Activated CD4-positive, alpha-beta T cell treated with anti-CD3 and anti-CD28 coated beads, Interleukin-2, amount 50 U/mL, for 4 hours (primary cell): ENCODE measurements at places on chromosomes 5 and 9.
A peak's percentile ranks its signal among the peaks of the same experiment; 100 is the strongest.

DNA sequence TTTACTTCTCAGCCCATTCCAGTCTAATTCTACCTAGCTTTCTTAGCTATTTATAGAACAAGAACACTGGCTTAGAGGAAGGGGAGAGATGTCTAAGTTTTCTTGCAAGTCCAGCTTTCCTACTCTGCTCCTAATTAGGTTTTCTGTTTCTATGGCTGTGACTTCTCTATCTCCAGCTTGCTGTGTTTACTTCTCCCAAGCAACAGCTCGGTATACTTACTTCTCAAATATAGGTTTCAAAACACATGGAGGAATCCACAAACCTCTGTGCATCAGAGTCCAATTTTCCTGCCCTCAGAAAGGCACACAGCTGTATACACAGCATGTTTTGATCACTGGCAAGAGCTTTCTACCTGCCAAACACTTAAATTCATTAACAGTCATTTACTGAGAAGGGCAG, 17.4 kb upstream of the HMGCR start:
- DNase-seq: no peak

DNA sequence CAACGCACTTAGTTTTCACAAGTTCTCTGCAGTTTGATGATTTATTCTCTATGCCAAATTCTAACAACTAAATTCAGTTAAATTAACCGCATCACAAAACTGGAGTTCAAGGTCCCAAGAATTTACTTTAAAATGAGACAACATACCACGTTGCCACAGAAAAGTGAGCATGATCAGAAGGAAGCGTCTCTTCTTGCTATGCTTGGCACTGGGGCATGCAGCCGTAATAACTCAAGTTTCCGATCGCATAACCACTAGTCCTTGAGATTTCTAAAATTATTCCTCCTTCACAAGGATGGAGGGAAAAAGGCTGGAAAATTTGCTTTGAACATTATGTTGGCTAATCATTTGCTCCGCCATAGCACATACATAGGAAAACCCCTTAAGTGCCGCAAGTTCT, 13.9 kb downstream of the NFIB start:
- no peak for DNase-seq

- DNase-seq: no peak
Measured at GRCh38 chr5:56993241-56993640, 41.3 kb upstream of the MIER3 start.

- no peak for DNase-seq
Measured at GRCh38 chr9:135456436-135457104, 23.0 kb upstream of the PPP1R26 start.

DNA sequence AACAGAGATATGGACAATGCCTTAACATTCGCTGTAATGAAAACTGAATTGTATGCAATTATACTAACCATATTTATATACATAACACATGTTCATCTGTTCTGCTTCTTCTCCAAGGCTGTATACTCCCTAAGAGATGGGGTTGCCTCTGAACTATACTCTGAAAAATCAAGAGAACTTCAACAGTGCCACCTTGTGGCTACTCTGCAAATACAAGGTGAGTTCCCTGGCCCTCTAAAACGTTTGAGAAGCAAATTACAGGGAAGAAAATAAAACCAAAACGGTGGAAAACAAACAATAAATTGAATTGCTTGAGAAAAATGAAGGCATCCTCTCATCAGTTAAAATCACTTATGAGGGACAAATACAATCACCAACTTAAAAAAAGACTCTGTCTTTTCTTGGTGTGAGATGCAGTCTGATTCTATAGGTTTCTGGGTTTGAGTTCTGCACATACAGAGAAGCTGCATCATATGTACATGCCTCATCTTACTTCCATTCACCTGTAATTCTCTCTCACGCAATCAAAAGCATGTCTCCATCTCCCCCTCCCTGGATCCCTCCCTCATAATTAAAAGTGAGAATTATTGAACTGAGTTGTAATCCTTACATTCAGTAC, 98.6 kb downstream of the FBXW11 start:
- peak; percentile 24 for DNase-seq
